ENCODE measurements at places on chromosomes 5 and 9.

DNA sequence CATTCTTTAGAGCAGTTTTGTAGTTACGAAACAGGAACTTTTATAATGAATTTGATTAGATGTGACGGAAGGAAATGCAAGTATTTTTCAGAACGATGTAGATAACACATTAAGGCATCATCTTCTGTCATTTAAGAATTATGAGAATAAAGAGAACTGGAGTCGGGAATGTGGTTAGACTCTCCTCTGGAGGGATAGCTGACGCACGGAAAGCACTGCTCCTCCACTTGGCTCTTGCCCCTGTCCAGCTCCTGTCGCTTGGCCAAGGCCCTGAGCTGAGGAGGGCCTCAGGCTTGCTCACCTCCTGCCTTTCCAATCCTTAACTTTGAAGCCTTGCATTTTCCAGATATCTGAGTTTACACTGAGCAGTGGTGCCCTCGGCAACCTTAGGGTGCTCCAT is 60.5 kb downstream of the MAP1B start:
- no peak for DNase-seq

DNA sequence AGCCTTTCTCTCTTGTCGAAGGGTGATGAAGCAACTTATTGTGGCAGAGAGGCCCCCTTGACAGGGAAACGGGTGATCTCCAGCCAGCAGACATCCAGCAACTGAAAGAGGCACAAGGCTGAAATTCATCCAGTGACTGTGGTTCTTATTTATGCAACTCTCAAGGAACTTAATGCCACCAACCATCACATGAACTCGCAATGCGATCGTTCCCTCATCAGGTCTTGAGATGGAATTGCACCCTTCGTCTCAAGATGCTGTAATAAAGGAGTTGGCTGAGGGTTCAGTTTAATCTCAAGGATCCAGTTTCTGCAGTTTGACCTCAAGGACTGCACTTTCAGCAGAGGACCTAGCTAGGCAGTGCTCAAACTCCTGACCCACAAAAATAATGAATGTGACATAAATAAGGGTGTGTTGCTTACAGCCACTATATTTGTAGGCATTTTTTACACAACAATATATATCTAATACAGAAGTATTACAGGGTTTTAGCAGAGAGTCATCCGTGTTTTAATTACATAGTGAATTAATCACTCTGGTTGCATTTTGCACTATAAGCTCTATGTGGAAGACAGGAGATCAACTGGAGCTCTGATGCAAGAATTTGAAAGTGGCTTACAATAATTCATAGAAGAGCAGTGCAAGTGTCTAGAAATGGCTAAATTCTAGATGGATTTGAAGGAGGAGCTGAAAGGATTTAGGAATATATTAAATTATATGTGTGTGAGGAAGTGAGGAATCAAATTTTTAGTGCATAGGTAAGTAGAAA is 957.8 kb upstream of the CTNND2 start:
- no peak for DNase-seq

DNA sequence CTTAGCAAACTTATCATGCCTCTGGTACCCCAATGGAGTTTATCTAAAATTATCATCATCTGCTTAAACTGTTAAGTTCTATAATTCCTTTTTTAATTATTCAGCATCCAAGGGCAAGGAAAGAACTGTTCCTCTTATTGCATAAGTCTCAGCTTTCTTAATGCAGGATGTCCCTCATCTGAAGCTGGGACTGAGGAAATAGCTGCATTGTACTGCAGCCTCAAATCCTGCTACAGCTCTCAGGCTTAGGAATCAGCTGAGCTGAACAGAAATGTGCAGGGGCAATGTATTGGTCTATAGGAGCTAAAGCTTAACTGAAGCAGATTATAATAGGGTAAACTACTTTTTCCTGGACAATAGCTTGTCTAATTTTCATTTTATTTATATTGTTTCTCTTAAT is 48.0 kb downstream of the HAPLN1 start:
- DNase-seq, result no peak

GRCh38 chr9:18442629-18443491 is 31.1 kb upstream of the ADAMTSL1 start:
- no peak for DNase-seq

DNA sequence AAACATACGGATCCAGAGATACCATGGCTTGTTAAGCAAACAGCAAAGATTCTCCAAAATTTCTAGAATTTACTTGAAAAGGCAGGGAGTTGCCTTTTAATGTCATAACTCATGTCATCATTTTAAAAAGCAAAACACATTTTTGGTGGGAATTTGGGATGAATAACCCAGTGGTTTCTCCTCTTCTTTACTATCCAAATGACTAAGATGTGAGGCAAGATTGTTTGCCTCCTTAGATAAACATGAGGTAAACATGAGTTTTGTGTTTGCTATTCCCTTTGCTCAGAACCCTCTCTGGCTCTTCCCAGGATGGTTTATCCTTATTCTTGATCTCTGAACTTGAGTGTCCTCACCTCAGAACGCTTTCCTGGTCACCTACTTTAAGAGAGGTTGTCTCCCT is 267.0 kb downstream of the EBF1 start:
- no peak for DNase-seq

DNA sequence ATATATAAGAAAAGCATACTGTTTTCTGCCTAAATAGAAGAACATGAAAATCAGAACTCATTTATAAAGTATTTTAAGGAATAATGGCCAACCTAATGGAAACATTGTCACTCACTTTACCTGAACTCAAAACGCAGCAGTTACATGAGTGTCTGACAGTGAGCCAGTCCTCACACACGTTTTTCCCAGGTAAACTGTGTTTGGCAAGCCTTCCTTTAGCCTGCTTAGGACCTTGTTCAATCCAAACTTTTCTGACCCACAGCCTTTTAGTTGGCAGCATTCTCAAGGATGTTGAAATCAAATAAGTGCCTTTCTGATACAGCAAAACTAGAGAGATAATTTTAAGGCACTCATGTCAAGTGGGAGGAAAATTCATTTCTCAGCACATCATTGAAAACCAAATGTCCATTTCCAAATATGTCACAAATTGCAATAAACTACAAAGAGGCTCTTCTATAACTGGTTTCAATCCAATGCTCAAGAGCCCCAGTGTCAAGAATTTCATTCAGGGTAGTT is 83.5 kb upstream of the SPDL1 start:
- DNase-seq, result no peak

DNA sequence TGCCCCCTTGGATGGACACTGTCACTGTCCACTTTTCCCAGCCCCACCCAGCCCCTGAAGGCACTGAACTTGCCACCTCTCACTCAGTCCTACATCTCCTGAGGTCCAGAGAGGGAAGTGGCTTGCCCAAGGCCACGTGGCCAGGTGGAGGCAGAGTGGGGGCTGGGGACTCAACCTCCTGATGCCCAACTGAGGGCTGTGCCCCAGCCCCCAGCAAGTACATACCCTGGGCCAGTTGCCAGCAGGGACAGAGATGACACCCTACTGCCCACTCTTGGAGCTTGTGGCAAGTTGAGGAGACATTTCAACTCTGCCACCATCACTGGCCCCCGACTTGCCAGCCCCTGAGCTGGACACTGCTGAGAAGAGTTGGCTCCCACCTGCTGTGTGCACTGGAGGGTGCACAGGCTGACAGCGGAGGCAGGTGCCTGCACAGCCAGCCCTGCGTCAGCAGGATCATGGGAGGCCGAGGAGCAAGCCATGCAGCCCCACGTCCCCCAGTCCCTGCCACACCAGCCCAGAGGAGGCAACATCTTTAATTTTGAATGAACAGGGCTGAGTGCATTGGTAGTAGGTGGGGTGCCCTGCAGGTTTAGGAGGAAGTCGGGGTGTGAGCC is 39.4 kb downstream of the UNC5A start:
- DNase-seq, result no peak

Measured in T-helper 2 cell (primary cell).